ENCODE measurements at places on chromosomes 4 and X.
A peak's percentile ranks its signal among the peaks of the same experiment; 100 is the strongest.

DNA sequence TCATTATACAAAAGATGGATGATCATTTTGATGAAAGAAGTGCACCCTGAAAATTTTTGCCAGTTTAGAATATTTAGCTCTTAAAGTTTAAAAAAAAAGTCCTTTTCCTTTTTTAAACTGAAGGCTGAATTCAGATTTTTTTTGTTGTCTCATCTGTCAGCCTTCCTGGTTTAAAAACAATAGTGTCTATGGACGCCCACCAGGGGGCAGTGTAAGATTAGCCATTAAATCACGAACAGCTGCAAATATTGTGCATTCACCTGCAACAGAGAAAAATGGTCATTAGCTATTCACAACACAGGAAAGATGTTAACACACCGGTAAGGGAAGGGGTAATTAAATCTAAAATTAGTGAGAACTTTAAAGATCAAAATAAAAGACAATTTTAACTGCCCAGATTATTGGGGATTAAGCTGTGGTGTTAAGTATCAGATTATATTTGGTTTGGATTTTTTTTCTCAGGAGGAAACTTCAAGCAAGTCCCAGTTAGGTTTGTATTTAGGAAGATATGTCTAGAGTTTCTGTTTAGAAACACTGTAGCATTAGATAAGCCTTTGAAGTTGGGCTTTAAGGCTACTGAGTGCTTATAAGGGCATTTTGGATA is 4.4 kb upstream of the CXorf38 start:
- peak; percentile 73 for DNase-seq

DNA sequence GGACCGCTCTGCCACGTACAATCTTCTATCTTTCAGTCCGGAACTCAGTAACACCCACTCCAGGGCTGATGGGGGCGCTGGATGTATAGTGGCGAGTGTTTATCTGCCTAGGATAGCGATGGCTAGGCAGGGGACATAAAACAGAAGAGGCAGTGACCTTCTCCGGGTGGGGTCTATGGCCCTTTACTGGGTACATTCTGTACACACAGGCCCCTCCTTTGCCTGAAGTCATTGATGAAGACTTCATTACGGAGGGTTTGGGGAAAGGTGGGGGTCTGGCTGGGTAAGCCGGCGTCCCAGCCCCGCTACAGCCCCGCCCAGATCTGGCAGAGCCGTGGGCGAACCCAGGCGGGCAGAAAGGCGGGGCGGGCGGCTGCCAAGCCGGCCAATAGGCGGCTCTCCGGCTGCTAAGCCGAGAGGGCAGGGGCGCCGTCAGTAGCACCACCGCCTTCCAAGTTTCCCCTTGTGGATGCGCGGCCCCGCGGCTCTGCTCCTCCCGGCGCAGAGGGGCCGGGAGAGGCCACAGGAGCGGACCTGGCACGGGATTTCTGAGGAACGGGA is at the start of gene CHST7:
CHST7 (plus strand) TSS at position 435 of the 561 bp plus-strand sequence. CDS start 167 bp downstream, outside the sequence.
- peak; percentile 42 for DNase-seq

GRCh38 chr4:156169011-156169410 is 215.3 kb upstream of the CTSO start:
- peak; percentile 94 for DNase-seq

DNA sequence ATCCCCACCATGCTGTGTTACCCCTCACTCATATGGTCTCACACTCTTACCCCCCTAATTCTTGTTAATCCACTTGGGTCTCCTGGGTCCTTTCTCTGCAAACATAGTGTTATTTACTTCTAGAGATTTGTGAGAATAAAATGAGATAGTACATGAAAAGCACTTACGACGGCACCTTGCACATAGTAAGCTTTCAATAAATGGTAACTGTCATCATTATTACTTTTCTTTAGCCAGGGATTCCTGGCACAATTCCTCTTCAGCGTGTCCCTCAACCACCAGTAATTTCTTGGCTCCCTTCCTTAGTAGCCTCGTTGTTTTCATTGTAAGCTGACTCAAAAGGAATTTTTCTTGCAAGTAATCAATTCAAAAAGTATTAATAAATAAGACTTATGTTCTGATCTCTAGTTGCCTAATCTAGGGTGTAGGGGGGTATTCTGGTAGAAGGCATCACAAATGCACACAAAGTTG is 30.1 kb upstream of the RBMX start:
- peak; percentile 53 for DNase-seq
